T-helper 1 cell (primary cell): ENCODE measurements at places on chromosomes 2 and 18.

GRCh38 chr2:197011801-197012641 is 85.5 kb upstream of the PGAP1 start:
- DNase-seq, result no peak

- no peak for DNase-seq
These were observed 103.0 kb downstream of the HNRNPLL start for GRCh38 chr2:38499548-38500282.

GRCh38 chr2:86412007-86412406 is 29.2 kb upstream of the KDM3A start:
- DNase-seq, result no peak

- no peak for DNase-seq
These were observed 2.1 kb upstream of the HSBP1L1 start for GRCh38 chr18:79962311-79962710.

- no peak for DNase-seq
These were observed 545.5 kb downstream of the CBLN2 start for GRCh38 chr18:71998547-71999097.

DNA sequence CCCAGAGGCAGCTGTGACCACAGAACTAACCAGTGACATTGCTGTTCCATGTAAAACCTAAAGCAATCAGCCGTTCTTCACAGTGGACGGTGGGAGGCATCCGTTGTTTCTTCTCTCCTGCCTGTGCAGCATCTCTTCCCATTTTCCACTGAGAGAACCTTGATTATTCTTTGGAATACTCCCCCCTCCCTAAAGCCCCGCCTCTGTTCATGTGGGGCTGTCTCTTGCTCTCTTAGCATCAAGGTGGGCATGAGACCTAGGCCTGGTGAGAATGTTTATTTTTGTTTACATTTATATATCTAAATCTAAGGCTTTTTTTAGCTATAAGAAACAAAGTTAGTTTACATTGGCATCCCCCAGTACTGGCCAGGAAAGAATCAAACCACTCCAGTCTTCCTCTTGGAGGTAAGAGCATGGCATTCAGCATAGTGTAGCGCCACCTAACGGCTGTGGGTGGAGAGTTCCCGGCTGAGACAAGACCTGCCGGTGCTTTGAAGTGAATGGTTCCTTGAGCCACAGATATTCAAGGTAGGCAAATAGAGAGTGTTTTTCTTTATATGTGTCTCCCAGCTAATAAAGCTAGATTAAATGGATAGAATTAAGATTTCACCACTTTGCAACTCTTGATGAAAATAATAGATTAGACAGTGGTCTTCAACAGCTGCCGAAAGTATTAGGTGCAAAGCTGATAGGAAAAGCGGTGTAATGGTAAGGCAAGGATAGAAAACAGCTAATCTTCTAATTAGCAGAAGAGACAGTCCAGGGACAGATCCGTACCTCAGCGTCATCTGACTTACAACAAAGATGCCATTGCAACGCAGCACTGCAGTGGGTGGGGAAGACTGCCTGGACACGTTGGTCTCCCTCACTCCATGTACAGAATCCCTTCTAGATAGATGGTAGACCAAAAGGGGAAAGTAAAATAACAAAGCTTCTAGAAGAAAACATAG is 219.6 kb upstream of the RAB12 start:
- DNase-seq, result no peak

- DNase-seq, result no peak
These were observed 151.5 kb upstream of the CELF4 start for GRCh38 chr18:37717098-37717497.

DNA sequence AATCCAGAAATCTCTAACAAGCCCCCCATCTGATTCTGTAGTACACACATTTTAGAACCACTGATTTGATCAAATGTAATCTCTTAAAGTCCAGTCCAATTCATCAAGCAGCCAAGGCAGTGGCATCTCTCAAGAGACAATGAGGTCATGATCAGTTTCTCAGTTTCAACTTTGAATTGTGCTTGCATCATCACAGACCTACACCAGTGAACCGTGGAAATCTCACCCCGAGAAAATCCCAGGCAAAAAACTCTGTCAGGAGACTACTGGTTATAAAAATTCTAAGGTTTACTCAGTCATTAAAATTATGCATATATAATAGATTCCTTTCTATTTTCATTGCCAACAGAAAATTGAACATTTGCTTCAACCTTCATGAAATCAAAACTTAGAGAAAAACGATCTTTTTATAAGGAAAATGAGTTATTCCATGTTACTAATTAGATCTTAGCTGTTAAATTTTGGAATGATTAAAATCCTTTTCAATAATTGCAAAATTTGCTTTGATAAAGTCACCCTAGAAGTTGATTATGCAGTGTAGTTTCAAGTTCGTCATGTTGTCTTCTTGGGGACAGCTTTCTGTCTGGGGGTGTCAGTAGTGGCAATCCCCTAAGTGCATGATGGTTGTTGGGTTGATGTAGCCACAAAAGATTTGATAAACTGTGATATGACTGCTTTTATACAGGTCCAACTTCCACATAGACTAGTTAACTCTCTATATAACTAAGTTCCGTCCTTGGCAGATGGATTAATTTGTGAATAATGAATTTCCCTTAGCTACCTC is 235.0 kb downstream of the CAMKMT start:
- no peak for DNase-seq

- DNase-seq, result no peak
These were observed 124.3 kb upstream of the CYP26B1 start for GRCh38 chr2:72271766-72272641.

DNA sequence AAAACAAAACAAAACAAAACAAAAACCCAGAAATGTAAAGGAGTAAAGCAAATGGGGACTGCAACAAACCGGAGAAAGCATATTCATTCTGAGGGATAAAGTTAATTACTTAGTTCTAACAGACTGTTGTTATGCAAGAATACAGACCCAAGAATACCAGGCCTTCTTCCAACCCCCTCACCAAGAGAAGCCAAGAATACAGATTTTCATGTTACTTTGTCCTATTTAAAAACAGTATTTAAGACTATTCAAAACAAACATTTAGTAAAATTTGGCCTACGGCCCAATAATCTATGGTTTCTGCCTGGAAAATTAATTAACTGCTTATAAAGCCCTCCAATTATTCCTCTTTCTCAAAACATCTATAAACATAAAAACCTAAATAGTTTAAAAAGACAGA is 91.4 kb downstream of the USP34 start:
- DNase-seq, result no peak

DNA sequence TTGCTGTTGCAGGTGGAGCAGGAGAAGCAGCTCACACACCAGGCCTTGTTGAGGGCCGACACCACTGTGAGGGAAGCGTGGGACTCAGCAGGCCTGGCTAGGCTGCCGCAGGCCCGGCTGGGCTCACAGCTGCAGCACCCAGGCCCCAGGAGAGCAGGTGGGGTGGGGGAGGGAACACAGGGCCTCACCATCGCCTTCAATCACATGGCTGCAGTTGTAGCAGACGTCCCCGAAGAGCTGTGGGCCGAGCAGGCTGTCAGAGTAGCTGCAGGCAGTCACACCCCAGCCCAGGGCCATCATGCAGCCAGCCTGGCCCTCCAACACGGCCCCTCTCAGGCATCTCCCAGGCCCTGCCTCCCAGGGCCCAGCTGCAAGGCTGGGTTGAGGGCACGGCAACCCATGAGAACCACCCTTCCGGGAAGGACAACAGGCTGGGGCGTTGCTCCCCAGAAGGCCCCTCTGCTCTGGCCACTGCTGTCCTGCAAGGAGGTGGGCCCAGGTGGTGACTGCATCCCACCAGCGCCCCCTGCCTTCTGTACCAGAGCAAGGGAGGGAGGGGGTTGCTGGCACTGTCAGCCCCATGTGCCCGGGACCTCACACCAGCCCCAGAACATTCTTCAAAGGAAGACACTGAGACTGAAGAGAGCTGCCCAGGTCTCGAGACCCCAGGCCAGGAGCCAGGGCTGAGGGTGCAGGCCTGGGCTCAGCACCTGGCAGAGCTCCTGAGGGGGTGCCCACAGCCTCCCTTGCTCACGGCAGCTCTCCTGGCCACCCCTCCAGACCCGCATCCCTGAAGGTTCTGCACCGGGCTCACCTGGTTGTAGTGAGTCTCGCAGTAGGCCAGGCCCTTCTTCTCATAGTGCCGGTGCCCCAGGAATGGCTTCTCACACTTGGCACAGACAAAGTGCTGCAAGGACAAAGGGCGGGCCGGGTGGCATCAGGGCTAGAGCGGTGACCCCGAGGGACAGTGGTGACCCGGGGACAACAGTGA is 5.6 kb upstream of the GPR17 start:
- DNase-seq, result no peak

GRCh38 chr2:119483395-119483753 is 40.9 kb downstream of the SCTR start:
- no peak for DNase-seq

DNA sequence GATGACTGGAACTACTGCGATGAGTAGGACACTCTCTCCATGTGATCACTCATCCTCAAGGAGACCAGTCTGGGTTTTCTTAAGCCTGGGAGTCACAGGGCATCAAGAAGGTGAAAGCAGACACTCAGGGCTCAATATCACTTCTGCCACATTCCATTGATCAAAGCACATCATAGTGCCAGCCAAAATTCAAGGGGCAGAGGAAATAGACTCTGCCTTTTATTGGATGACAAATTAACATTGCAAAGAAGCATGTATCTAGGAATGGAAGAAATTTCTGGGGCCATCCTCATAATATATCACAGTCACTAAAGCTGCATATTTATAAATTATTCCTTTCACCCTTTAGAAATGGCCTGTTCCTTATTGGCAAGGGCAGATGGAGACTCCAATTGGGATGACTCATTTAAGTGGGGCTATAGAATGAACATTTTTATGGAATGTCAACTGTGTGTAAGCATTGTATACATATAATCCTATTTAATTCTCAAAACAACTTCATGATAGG is 114.8 kb upstream of the CDC42EP3 start:
- DNase-seq, result no peak

GRCh38 chr2:208186465-208186864 is 3.4 kb downstream of the C2orf80 start:
- DNase-seq, result no peak

DNA sequence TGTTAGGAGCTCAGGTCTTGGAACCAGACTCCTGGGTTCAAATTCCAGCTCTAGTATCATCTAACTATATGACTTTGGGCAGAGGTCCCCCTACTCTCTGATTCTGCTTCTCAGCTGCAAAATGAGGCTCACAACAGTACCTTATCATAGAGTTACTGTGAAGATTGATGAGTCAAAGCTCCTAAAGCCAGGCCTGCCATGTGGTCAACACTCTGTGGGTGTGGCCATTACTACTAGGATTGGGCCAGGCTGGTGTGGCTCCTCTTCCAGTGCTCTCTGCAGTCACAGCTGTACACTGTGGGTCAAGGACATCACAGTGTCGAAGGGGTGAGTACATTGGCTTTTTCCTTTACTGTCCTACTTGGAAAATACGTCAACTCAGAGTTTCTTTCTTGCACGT is 22.6 kb downstream of the CAPN13 start:
- DNase-seq, result no peak

DNA sequence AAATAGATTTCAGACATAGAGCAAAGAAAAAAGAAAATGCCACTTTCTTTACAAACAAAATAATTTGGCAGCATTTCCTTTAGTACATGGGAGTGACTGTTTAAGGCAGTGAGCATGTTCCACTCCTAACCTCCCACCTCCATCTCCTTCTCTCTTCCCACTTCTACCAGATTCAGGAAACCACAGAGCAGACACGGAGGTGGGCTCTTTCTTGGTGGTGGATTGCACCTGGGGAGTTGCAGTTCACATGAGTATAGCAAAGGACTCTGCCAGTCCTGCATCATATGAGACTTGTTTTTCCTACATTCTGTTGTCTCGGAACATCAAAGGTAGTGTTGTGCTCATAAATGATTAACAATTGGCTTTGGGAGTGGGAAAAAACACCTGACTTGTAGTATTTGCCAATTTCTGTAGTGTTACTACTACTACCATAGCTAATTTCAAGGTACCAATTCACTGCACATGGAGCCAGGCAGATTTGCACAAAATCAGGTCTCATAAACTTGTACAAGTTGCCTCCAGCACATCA is 137.2 kb downstream of the SPP2 start:
- DNase-seq, result no peak

- peak; percentile 28 for DNase-seq
These were observed 249.9 kb downstream of the PLCL1 start for GRCh38 chr2:198054299-198054698.

- DNase-seq, result no peak
These were observed 532.1 kb downstream of the SOX11 start for GRCh38 chr2:6224267-6224666.

GRCh38 chr2:29921560-29921915 is at the start of gene ALK:
ALK (minus strand) TSS chr2:29921586; CDS start chr2:29920659, 927 bp downstream.
- peak; percentile 22 for DNase-seq

DNA sequence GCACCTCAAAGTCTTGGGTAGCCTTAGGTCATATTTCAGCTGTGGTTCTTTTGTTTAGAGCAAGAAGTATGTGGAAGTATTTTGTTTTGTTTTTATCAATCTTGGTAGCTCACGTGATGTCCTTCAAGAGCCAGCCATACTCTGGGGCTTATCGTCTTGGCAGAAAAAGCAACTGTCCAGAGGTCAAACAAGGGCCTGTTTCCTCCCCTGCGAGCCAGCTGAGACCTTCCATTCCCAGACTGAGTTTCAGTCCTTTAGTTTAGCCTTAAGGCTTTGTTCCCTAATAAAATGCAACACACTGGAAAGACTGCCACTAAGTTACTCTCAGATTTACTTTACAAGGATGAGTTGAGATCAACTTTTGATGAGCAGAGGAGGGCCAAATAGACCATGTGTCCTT is 63.5 kb downstream of the TXNL1 start:
- no peak for DNase-seq

DNA sequence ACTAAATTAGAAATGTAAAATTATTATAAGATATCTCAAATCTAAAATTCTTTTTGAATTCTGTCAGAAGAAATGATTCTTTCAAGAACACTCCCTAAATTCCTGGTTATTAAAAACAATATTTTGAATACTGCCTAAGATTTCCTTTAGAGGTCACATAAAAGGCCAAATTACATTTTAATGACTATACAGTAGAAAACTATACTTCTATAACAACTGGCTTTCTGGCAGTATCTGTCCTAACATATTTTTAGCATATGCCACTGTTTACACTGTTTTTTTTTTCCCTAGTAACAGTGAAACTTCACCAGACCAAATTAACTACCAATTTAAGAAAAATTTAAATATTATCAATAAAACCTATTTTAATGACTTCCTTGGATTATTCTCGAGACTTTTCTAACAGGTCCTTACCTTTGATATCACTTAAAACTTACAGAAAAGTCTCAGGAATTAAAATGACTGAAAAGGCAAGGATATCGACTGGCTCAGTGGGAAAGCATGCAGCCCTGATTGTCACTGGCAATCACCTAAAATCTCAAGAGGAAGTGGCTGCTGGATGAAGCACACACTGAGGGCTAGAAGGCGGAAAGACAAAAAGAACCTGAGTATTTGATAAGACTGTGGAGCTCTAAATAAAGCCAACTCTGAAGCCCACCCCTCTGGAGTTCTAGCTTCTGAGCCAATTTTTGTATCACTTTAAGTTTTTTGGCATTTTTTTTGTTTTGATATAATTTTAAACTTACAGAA is 59.6 kb downstream of the SPIRE1 start:
- no peak for DNase-seq
